Urothelium cell line (cell line): ENCODE measurements at places on chromosomes 2 and 18.

GRCh38 chr2:205013586-205013985 is 468.3 kb downstream of the PARD3B start:
- DNase-seq = no peak

DNA sequence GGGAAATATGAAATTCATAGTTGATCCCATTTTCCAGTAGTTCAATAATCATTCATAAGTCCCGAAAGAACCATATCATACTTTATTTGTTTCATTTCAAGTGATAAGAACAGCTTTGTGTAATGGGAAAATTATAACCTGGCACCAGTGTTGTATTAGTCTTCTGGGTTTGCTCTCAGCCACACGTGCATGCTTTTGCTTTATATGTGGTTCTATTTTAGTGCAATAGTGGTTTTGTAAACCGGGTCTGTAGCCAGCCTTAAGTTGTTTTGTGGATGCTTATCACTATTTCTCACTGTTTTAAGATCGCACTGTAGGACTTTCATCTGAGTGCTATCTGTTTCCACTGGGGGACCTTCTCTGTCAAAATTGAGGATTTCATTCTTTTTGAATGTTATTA is 203.8 kb downstream of the PTPRM start:
- no peak for DNase-seq

DNA sequence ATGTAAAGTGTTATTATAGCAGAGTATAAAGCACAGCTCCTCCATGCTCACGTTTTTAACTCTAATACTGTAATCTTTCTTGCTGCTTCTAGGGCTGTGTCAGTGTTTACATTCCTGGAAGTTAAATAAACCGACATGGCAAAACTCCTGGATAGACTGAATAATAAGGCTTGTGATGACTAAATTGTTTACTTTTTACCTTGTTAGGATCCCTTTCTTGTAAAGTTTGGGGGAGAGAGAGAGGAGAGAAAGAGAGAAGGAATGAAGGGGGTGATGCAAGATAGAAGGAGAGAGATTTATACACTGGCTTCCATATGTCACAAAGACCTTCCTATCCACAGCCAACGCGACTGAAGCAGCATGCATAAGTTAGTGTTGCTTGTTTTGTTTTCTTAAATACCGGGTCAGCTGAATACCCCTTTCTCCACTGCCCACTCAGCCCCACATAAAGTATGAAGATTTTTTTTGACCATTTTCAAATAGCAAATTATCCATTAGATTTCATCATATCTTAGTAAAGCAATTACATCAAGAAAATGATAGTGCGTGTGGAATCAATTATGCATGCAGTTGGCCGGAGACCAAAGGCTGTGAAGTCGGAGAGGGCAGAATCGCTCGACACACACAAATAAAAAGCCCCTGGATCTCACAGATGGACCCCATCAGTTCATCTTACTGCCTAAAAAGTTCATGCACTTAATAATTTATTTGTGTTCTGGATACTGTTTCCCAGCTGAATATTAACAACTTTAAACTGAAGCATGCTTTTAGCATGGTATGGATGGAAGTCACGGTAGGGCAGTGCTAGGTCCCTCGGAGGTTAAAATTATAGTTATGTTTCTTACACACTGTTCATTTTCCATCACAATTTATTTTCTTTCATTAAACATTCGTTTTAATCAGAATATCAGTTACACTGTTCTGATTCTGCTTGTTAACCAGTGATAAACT is 20.1 kb downstream of the BCL11A start:
- DNase-seq = no peak

DNA sequence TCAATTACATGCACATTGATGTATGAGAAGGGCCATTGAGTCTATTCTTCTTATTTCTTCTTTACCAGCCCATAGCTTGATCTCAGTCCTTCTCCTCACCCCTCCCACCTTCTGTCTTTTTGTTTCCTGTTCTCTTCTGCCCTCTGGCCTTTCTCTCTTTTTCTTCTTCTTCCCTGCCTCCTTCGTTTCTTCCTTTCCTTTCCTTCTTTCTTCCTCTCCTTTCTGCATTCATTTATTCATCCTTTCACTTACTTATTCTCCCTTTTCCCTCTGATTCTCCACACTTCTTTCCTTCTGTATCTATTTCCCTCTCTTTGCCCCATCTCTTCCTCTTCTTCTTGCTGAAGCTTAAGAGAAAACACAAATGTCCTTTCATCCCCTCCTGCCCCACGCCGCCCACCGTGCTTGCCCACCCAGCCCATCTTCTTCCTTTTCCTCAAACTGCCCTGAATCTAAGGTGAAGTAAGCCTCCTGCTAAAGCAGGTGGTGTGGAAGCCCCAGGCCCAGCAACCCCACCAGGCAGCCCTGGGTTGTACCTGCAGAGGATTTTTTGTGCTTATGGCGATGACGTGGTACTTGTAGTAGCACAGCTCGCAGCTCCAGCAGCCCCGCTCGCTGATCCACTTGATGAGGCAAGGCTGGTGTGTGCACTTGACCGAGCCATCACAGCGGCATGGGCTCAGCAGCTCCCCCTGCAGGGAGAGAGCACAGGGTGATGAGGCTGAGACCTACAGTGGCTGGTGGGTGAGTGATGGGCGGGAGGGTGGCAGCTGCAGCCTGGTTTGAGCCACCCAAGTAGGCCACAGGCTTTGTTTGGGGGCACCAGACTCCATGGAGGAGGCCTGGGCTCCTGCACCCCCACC is 89.0 kb downstream of the MARCHF4 start:
- DNase-seq = no peak

DNA sequence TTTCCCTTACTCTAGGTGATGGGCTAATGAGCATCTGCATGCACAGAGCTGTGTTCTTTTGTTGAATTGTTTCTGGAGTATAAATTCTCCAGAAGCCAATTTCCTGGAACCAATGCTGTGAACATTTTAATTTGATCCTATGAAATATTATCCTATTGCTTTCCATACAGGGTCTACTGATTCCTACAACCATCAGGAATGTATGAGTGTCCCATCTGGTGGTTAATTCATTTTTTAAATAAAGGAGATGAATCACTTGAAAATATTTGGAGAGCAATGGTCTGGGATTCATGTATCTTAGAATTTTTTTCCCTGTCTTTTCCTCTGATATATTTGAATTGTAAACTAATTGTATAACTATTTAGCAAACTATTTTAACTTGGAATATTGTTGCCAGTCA is 14.0 kb downstream of the KIF5C start:
- no peak for DNase-seq

- peak; percentile 26 for DNase-seq
Measured at GRCh38 chr2:167264380-167264779, 376.1 kb downstream of the XIRP2 start.

- peak; percentile 95 for DNase-seq
Measured at GRCh38 chr2:65435625-65436168, 3.3 kb upstream of the SPRED2 start.

- peak; percentile 89 for DNase-seq
Measured at GRCh38 chr2:27264753-27265535, 2.1 kb upstream of the SLC30A3 start.

- no peak for DNase-seq
Measured at GRCh38 chr2:214671319-214671885, 138.1 kb downstream of the BARD1 start.

DNA sequence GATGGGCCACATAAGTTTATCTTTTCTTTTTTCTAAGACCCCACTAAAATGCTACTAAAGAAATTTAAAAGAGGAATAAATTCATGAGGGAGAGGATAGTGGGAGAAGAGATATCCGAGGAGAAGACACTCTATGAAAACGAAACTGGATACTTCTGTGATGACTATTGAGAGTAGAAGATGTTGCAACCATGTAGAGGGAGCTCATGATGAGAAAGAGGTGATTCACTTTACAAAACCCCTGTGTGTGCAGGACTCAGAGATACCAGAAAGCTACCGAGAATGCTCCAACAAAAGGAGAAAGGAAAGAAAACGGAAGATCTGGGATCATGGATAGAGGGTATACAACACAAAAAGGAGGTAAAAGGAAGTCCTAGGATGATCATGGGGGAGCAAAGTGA is 34.9 kb downstream of the SLC38A11 start:
- DNase-seq = peak; percentile 62

- DNase-seq = no peak
Measured at GRCh38 chr2:182259629-182260150, 167.1 kb downstream of the PDE1A start.

DNA sequence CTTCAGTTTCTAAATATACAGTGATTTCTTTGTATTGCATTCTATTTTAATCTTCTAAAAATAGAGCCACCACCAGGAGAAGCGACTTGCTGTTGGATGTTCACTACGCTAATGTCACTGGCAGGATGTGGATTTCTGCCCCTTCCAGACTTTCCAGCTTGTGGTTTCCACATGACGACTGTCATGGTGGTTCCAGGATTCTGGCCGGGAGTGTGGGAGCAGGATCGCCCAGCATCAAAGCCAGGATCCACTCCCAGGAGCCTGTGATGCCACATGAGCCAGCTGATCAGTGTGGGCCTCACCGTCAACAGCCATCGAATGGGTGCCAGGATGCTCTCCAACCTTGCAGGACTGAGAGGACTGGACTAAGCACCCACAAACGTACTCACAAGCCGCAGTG is 148.8 kb downstream of the HDAC4 start:
- no peak for DNase-seq

GRCh38 chr18:654601-655000 is 2.9 kb upstream of the TYMS start:
- no peak for DNase-seq

DNA sequence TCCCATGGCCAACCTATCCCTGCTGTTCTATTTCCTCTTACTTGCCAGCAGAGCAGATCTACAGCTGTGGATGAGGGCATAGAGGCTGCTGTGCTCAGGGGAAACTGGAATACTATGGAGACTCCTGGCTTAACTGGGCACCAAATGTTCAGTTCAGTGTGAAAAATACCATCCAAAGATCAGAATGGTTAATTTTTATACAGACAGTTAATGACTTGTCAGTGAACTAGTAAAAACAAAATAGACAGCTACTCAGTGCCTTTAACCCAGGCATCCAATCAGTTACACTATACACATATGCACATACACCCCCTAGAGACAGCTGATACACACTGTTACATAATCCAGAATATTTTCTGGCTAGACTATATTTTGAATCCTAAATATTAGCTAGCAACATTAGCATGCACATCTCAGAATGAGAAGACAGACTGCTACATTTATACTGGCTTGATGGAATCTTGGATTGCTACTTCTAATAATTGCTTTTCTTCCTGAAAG is 59.1 kb upstream of the WIPF1 start:
- DNase-seq = no peak

DNA sequence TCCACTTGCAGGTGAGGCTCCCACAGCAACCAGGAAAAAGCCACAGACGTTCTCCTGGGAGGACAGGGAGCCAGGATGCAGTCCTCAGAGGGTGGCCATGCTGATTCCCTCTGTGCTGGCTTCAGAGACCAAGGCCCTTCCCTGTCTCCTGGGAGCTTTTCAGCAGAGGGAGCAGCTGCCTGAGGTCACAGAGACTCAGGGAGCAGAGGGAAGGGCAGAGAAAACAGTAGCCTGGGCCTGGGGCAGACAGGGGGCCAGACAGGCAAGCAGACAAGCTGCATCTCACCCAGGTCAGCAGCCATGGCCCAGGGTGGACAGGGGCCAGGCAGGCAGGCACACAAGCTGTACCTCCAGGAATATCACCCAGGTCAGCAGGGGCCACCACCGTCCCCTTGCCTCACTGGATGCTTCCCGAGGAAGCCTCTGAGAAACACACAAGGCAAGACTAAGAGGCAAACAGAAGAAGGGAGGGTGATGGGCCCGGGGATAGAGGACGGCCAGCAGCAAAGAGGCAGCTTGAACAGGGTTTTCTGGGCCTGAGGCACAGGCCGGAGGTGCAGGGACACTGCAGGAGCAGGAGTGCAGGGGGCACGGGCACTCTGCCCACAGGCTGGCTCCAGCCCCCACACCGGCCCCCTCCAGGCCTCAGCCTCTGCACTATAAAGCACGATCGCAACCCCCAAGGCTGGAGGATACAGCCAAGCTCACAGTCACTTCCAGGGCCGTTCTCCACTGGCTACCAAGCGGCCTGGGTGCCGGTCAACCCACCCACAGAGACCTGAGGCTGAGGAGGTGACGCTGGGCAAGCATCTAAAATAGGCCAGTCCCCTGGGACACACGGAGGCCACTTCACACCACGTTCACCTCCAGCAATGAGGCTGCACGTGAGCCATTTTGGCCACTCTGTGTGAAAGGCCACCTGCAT is 6.1 kb downstream of the SLC66A2 start:
- no peak for DNase-seq

GRCh38 chr18:518081-518480 is 17.6 kb upstream of the COLEC12 start:
- DNase-seq = no peak

DNA sequence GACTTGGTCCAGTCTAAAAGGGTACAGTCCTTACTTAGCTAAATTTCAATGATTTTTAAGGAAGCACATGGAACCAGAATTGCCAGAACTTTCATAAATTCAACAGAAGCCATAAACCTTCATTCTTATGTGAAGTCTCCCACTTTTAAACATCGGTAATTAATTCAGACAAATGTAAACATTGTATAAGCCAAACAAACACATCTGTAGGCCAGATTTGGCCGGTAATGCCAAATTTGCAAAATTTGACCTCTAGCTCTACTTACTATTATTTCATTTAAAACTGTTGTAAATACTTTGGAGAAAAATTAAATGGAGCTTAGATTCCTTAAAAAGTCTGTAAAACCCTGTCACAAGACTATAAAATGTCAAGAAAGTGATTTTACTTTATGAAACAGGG is 83.2 kb upstream of the GALNT5 start:
- no peak for DNase-seq

DNA sequence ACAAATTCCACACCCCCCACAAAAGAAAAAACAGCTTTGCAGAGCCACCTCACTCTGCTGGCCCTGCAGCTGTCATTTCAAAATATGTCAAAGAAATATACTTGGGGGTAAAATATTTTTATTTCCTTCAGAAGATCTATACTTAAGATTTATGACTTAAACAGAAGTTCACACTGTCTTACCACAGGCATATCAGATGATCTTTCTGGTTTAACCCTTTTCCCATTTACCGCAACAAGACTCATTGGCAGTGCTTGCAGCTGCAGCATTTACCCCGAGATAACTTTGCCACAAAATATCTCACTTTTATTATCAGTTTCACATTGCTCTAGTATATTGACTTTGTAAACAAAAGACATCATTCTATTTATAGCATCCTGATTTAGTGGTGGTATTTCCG is 21.6 kb upstream of the SLC35G4 start:
- DNase-seq = no peak

GRCh38 chr2:237134321-237135230 is 48.9 kb downstream of the COPS8 start:
- no peak for DNase-seq

GRCh38 chr2:55156984-55157383 is 75.1 kb downstream of the CLHC1 start:
- no peak for DNase-seq

DNA sequence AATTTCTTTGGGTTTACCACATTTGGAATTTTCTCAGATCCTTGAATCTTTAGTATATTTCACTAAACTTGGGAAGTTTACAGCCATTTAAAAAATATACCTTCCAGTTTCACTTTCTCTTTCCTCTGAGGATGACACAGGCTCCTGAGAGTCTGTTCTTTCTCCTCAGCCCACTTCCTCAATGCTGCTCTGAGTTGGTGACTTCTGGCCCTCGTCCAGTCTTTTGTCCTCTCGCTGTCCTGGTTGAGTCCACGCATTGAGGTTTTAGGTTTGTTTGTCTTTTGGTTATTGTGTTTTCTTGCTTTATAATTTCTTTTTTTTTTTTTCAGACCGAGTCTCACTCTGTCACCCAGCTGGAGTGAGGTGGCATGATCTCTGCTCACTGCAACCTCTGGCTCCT is 40.7 kb upstream of the GALR1 start:
- peak; percentile 71 for DNase-seq
